ENCODE measurements at places on chromosomes 2 and 18.

GRCh38 chr18:32730068-32730467, 42.8 kb downstream of the KLHL14 start:
- no peak for DNase-seq

DNA sequence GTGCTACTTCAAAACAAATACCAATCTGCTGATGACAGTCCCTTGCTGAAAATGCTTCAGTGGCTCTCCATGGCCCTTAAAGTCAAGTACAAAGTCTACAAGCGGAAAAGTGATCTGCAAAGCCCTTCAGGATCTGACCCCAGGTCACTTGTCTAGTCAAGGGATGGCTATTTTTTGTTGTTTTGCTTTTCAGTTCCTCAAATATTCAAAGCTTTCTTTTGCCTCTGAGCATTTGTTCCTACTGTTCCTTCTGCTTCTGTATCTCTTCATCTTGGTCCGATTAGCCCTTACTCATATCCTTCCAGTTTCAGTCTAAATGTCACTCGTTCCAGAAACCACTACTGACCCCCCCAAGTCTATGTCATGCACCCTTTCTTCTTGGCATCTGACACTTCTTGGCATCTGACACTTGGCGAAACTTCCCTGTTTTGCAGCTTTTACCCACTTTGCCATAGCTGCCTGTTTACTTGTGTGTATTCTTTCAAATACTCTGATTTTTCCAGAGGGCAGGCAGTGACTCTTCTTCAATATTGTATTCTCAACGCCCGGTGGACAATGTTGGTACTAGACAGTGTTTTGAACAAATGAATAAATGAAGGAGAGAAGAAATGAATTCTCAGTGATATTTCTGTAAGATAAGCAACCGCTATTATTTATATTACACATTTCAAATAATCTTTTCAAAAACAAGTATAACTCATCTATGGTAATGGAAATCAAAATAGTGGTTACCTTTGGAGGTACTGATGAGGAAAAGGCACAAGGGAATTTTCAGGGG, 175.9 kb upstream of the FN1 start:
- peak; percentile 83 for DNase-seq

DNA sequence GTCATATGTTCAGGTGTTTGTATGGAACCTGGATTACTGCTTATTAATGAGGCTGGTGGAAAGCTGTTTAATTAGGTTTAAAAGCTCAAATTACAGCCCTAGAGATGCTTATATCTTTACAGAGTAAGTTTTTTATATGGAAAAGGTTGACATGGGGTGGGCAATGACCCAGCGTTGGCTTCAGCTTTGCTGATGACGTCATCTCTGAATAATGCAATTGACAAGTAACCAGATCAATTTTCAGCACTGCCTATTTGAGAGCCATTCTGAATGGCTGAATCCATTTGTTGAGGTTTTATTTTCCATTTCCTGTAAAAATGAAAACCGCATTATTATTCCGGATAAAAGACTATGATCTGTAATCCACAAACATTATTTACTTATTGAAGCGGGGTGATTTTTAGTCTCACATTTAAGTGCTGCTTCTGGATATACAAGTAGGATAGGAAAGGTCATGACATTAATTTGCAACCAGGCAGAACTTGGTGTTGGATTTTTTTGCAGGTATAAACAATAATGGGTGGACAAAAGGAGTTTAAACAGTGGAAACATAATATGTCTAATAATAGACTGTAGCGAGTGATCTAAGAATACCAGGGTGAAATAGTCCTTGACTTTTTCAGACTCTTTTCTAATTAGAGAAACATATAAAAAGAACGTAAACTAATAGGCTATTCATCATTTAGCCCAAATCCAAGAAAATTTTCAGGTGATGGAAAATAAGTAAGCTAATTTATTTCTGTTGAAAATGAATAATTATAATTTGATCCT, 2.7 kb downstream of the PPP1R1C start:
- no peak for DNase-seq

GRCh38 chr2:127479866-127480743, 46.2 kb downstream of the IWS1 start:
- no peak for DNase-seq

- no peak for DNase-seq
Observed at GRCh38 chr2:143690235-143690634, 561.0 kb downstream of the ARHGAP15 start.

- peak; percentile 65 for DNase-seq
Observed at GRCh38 chr2:113894156-113894743, 4.4 kb downstream of the ACTR3 start.

DNA sequence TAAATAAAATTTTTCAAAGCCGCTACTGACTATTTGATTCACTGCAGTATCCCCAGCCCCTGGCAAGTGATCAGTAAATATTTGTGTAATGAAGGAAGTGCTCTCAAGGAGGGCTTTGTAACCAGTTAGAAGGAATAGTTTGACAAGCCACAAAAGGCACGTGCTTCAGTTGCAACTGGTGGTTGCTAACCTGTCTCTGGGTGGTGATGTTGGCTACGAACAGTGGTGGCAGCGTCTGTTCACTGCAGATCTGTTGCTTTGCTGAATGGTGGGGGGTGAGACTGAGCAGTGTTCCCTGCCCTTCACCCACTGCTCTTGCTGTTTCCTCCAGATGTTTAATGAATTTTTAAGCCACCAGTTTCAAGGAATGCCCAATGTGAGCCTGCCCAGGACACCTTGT, 73.9 kb upstream of the SIX2 start:
- no peak for DNase-seq

- no peak for DNase-seq
Observed at GRCh38 chr2:200796561-200796960, 15.1 kb upstream of the BZW1 start.

DNA sequence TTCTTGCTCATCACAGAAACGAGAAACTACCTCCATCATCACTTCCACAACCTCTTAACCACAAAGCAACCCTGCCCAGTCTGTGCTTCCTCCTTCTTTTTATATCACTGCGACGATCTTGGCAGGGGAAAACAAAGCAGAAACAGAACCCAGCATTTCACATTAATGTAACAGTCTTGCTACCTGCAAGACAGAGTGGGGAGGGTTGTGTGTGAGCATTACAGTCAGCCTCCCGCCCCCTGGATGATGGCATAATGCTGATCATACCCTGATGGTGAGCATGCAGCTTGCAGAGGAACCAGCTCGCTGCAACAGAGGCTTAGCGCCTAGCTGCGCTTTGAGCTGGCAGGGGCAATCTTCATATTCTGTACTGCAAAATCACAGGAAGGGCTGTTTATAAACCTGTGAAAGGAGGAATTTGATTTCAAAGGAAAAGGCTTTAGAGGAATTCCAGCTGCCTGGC, 376.1 kb downstream of the IRS1 start:
- DNase-seq: peak; percentile 85

GRCh38 chr18:4318311-4318710, 136.8 kb downstream of the DLGAP1 start:
- no peak for DNase-seq

DNA sequence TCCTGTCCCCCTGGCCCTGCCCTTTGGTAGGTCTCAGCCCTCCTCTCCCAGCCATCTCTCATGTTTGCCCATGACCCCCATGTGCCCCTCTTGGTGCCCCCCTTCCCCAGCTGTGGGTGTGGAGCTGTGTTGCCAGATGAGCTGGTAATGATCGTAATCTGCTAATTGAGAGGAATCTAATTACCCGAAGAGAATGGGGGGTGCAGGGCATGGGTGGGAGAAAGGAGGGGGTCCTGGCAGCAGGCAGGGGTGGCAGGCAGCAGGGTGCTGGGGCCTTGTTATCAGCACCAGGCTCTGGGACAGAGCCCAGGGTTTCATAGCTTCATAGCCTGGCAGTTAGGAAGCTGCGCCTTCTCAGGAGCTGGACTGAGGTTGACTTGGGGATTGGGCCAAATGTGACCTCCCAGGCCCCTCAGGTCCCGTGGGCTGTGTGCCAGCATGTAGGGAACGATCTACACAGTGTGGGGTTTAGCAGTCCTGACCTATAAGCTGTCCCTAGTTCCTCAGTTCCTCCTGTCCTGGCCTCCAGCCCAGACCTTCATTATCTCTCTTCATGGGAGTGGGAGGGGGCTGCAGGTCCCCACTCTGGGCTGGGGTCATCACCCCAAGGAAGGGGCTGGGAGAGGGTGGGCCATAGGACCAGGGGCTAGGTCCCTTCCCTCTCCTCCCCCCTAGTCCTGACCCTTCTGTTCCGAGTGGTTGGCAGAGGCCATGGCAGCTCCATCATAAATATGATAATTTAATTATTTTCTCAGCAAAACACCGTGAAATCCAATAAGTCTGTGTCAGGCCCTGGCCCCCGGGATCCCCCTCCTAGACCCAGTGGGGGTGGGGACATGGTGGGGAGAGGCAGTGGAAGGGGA, 6.5 kb upstream of the ASIC4 start:
- no peak for DNase-seq

GRCh38 chr2:216064665-216065064, 16.9 kb downstream of the PECR start:
- DNase-seq: no peak

DNA sequence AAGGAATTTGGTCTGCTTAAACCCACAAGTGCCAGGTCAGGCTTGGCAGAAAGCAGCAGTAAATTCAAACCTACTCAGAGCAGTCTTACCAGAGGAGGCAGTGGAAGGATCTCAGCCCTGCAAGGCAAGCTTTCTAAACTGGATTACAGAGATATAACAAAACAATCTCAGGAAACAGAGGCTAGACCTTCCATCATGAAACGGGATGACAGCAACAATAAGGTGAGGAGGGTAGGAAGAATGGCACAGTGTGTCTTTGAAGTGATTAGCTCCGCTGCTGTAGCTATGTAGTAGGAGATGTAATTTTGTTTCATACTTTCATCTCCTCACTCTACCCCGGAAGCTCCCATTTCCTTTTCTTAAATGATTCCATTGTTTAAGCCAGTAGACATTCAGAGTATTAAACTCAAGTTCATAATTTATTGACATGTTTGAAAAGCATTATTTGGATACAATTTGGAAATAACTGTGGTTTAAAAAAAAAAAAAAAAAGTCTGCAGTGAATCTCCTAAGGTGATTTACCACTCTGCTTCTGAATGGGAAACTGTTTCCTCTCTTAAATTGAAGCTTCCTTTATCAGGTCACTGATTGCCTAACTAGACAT, 29.4 kb upstream of the DYSF start:
- no peak for DNase-seq

- DNase-seq: no peak
Observed at GRCh38 chr2:171566057-171566456, 43.8 kb downstream of the CYBRD1 start.

DNA sequence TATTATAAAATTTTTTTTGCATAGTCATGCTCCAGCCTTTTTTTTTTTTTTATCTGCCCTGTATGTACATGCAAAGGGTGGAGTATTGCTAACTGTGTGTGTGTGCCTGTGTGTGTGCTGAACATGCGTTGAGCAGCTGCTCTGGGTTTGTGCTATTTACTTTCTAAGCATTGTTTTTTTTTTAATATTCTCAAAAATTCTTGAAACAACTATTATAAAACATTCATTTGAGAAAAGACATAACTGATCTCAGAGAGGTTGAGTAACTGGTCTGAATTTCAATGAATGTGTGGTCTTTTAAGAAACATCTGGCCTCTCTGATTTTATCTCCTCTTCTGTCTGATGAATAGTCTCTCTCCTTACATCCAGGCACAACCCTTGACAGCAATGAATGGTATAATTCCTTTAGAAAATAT, 366.0 kb upstream of the SLC14A2 start:
- no peak for DNase-seq

- DNase-seq: no peak
Observed at GRCh38 chr2:62793213-62793612, 87.7 kb downstream of the EHBP1 start.

- peak; percentile 87 for DNase-seq
Observed at GRCh38 chr2:105369777-105370690, 28.8 kb downstream of the FHL2 start.

DNA sequence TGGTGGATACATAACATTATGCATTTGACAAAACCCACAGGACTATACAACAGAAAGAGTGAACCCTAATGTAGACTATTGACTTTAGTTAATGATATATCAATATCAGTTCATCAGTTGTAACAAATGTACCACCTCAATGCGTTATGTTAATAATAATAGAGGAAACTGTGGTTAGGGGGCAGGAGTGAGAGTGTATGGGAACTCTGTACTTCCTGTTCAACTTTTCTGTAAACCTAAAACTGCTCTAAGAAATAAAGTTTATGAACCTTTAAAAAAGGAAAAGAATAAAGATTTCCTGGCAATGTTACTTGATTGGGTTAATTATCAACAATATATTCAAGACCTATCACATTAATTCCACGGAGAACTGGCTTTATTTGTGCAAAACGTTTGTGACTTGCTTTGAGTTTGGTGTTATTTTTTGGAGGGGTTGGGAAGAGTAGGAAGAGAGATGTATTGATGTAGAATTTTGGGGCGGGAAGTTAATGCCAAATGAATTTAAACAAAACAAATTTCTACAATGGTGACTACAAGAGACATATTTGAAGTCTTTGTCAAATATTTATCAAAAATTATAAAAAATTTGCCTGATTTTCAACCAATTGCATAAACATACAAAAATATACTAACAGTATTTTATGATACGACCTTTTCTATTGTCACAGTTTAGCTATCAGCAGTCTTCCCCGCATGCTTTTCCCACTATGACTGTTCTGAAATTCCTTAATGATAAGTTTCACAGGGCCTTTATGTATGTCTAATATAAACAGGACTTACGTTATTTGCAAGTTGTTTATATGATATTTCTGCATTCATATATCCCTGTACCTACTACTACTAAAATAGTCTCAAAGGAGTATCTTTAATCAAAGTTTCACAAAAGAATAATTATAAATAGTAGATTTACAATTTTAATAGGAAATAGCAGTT, 2.1 kb upstream of the RTN4 start:
- no peak for DNase-seq

DNA sequence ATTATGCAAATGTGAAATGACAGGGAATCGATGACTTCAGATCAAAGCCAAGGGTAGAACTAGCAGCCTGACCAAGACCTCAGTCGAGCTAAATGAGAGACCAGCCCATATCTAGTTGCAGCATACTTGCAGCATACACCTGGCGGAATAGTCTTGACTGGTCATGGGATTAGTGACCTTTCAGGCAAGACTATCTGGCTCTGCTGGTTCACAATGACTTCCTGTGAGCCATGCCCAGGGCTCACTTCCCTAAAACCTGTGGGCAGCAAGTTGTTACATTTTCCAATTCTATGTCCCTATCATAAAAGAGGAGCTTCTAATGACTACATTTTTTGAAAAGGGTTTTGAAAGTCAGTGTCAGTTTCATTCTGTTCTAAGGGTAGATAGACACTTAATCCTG, 1624.9 kb upstream of the CELF4 start:
- peak; percentile 28 for DNase-seq

GRCh38 chr2:239538357-239539052, 137.7 kb upstream of the HDAC4 start:
- DNase-seq: no peak

- DNase-seq: peak; percentile 70
Observed at GRCh38 chr2:177395351-177396065, 2.9 kb downstream of the AGPS start.

- DNase-seq: no peak
Observed at GRCh38 chr2:103268841-103269498, 507.1 kb downstream of the TMEM182 start.
